ENCODE measurements at places on chromosomes 7 and 10.

DNA sequence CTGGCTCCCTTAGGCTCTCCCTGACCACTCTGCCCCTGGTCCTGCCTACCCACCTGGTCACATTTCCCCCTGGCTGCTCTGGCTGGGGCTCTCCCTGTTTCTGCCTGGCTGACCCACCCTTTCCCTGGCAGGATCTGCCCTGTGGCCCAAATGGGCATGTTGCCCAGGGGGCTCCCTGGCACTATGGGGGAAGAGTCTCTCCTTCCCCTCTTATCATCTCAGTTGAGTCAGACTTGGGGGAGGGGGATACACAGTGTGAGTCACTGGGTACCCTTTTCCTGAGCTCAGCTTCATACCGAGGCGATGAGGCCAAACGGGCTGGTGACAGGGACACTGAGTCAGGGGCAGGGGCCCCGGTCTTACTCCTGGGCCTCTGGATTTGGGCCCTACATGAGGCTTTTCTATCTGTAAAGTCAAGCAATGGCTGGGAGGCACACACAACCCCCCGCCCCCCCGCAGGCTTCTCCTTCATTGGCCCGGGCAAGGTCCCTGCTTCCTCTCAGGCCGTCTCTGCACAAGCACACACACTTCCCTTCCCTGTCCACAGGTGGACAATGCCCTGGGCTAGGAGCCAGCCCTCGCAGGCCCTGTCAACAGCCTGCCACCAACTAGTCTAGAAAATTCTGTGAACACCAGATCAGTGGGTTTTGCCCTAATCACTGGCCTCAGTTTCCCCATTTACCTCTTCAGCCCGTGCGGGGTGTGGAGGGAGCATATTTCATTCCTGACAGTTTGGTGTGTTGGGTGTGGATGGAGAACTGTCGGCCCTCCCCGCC lies 627 bp upstream of the FLNC start:
- no peak for DNase-seq

DNA sequence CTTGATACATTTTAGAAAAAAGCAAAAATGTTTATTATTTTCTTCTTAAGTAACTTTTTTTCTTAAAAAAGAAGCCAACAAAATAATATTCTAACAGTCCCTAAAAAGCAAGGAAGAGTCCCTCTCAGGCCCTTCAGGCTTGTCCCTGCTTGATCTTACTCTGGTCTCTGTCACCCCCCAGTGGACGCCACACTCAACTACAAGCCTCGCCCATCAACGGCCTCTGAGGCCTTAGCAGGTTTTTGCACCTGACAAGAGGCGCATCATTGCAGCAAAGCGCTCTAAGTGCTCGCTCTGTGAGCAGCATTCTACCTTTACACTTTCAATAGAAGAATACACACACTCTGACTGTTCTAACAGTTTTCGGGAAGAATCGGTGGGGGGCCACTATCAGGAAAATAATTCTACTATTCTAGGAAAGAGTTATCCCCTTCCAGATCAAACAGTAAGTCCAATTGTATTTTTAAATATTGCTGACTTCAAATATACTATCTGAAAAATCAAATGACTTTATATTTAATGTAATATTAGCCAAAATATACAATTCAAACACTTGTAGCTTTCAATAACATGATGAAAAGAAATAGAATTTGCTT lies 139.2 kb downstream of the USP6NL start:
- DNase-seq, result peak; percentile 49

GRCh38 chr7:131568970-131569369 lies 12.5 kb upstream of the PODXL start:
- no peak for DNase-seq

- no peak for DNase-seq
Observed at GRCh38 chr7:159013825-159014289, 130.8 kb downstream of the VIPR2 start.

GRCh38 chr10:121624836-121625486 lies 26.7 kb upstream of the FGFR2 start:
- no peak for DNase-seq

Measured in activated effector memory CD4-positive, alpha-beta T cell treated with Interleukin-2 at 50 U/mL for 16 hours (primary cell).